ENCODE measurements at places on chromosomes 4 and X. TPM values are rescaled to one million over a fixed set of nuclear protein-coding genes. Genes with fewer than 3 reads are reported as not detected.

GRCh38 chrX:130139474-130140201 is 26.0 kb downstream of the AIFM1 start:
- no peak for DNase-seq

DNA sequence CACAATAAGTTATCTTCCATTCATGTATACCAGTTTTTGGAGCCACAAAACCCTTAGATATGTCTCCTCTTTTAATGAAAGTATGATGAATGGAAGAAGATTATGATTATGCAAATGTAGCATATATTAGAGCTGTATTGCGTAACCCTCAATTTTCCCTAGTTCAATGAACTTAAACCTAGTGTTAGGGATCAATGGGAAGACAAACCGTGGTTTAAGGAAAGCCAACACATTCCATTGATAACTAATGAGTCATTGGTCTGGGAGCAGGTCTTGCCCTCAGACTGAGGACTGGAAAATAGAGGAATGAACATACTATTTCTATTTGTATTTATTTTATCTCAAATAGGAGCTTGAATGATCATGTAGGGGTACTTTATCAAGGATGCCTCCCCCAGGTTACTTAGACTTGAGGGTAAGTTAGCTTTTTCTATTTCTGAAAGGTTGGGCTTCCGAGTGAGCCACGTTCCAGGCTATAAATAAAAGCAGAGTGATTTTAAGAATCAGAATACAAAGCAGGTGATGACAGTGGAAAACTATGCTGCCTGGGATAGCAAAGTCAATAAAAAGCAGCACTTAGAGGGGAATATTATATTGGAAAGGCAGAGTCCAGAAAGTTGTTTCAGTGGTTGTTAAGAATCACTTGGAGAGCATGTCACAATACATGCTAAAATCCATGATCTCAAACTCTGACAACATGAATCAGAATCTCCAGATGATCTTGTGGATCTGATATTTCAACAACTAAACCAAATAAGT is 356.0 kb downstream of the ADAM29 start:
- no peak for DNase-seq

GRCh38 chr4:67928546-67928945 is 34.7 kb downstream of the TMPRSS11A start:
- DNase-seq = no peak

GRCh38 chr4:186634591-186635128 is 79.3 kb upstream of the MTNR1A start:
- DNase-seq = no peak

The HERC3 gene
- 5.1 TPM for polyA plus RNA-seq

The HERC6 gene
- 2.5 TPM for polyA plus RNA-seq

The UCHL1 gene
- 0.65 TPM for polyA plus RNA-seq

The DDX60 gene
- 4.2 TPM for polyA plus RNA-seq

DNA sequence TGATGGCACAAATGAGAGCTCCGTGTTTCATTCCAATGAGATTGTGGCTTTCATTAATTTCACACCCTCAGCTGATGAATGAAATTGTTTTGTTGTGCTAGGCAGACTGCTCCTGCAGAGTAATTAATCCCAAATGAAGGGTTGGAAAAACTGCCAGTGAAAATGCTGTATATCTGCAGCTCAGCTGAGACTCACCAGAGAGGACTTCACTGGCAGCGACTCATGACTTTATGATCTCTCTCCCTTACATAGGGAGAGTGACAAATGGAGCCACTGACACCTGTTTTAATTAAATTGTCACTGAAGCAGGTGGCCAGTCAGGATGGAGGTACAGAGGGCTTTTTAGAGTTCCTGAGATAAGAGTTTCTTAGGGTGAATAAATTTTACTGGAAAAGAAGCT is 24.8 kb downstream of the GRXCR1 start:
- no peak for DNase-seq

DNA sequence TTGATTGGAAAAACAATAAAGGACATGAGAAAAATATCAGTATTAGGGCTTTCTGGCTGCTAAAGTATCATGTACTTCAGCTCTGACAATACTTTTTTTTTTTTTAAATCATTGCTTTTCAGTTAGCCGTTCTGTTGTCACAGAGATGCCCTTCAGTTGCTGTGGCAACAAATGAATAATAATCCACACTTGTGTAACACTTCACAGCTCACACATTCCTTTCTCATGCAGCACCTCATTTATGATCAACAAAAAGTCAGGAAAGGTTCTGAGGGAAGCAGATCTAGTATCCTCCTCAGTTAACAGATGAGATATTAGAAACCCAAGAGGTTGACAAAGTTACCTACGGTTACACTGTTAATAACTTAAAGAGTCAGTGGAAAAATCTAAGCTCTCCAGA is 444.2 kb upstream of the SLIT2 start:
- no peak for DNase-seq

GRCh38 chrX:107935200-107935599 is 47.0 kb downstream of the TEX13B start:
- no peak for DNase-seq

The WWC2 gene
- 8.6 TPM for polyA plus RNA-seq
